ENCODE measurements at places on chromosomes 4 and X.

DNA sequence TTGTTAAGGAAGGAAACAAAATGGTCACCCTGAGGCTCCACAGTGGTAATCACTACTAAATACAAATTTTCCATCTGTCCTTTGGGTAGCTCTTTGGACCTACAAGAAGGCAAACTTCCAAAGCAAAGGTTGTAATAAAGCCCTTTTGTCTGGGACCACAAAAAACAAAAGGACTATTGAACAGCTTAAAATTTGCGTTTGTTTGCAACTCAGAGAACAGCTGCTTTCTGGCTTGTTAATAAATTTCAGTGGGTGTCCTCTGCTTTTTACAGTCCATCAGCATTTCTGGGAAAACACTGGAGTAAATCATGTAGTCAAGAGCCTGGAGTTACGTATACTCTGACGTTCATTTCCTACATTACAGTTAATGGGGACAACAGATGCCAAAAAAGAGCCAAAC is 439.7 kb upstream of the DIAPH2 start:
- DNase-seq: no peak

DNA sequence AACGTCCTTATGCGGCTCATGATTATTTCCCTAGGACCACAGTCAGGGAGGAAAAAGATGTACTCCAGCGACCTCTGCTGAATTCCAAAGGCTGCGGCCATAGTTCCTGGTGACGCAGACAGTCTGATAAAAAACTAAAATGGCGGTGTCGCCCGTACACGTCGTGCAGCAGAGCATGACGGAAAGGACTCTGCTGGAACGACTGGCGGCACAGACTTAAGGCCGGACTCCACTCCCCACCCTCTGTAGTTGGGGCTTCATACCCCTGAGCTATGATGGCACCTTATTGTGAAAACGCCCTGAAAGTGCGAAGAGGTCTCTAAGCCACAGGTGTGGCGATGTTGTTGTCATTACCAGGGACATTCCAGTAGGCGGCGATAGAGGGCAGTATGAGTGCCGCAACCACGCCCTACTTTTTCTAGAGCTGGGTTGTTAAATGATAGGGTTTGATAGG is 90.0 kb upstream of the EDA2R start:
- peak; percentile 43 for DNase-seq

DNA sequence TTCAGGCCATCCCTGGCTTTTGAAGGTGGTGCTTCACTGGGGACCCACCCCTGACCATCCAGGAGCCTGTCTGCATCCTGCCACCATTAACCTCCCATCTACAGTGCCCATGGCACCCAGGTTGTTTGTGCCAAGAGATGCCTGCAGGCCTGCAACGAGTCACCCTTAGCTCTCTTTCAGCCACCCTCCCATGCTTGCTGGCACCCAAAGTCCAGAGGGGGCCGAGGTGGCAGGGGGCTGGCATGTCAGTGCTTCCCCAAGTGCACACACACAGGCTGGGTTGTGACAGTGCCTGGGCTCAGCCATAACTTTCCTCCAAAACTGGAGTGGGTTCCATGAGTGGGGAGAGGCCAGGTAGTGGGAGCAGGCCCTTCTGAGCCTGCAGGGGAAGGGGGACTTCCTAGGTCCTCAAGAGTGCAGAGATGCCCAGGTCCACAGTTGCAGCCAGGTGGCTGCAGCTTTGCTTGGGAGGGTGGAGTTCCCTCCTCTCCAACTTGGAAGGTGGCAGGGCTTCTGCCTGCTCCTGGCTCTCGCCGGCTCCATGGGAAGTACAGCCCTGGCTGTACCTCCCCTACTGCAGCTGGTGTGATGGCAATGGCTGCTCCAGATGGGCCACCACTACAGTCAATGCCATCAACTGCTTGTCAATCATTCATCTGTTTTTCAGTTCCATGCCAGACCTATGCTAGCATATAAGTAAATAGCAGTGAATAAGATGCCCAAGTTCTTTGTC is 235.9 kb upstream of the GIMD1 start:
- DNase-seq: no peak

- DNase-seq: peak; percentile 8
These were observed 87.4 kb upstream of the CT45A1 start for GRCh38 chrX:135625995-135626394.

DNA sequence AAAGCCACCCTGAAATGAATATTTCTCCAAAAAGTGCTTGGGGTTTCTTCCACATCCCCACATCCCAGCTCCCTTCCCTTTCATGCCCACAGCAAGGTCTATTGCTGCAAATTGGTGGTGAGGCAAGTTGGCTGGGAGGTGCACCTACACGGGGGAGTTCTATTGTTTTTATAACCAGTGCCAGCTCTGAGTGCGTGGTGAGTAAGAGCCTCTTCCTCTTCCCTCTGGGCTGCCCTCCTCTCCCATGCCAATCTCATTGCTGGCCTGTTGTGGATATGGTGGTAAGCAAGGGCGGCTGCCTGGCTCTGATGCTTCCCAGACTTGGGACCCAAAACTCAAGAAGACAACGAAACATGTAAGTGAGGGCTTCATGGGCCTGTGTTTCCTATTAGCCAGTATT is 204.3 kb downstream of the SHROOM3 start:
- DNase-seq: no peak

GRCh38 chrX:155009994-155010472 is 12.5 kb downstream of the F8 start:
- no peak for DNase-seq

GRCh38 chr4:63049726-63050125 is 1359.5 kb downstream of the TECRL start:
- DNase-seq: no peak

- DNase-seq: no peak
These were observed 247.3 kb downstream of the SLC7A11 start for GRCh38 chr4:137994853-137995252.

DNA sequence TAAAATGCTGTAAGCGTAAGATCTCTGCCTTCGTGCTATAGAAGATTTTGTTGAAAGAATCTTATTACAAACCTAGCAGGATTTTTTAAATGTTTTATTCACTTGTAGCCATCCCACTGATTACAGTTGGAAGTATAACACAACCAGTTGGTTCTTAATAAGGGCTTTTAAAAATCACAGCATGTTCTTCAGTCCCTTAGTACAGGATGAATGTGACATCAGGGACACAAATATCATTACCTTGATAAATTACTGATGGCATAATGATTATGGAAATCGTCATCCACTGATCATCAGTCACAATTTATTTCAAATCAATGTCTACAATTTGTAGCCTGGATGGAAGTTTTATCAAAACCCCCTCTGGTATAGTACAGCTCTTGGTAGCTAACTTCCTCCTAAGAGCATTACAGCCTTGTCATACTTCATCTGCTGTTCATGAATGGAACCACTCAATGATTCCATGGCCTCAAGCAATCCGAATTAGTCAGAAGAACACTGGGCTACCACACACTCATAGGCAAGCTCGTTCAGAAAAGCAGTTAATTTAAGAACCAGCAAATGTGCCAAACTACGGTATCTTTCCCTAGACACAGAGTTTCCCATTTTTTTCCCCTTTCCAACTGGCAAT is 389.2 kb upstream of the TENM3 start:
- no peak for DNase-seq

- DNase-seq: no peak
These were observed 141.8 kb downstream of the SMIM20 start for GRCh38 chr4:26055855-26056254.
